PC-9 (cell line): ENCODE measurements at places on chromosomes 13 and 19. TPM values are rescaled to one million over a fixed set of nuclear protein-coding genes. Genes with fewer than 3 reads are reported as not detected.

The VSTM2B gene
- total RNA-seq: not detected in 2 replicates

The TTC9B gene
- total RNA-seq: 0.50 and 0.59 TPM in 2 replicates

The FGF22 gene
- 0.35 TPM in 1 of 2 replicates, not detected in the other for total RNA-seq

DNA sequence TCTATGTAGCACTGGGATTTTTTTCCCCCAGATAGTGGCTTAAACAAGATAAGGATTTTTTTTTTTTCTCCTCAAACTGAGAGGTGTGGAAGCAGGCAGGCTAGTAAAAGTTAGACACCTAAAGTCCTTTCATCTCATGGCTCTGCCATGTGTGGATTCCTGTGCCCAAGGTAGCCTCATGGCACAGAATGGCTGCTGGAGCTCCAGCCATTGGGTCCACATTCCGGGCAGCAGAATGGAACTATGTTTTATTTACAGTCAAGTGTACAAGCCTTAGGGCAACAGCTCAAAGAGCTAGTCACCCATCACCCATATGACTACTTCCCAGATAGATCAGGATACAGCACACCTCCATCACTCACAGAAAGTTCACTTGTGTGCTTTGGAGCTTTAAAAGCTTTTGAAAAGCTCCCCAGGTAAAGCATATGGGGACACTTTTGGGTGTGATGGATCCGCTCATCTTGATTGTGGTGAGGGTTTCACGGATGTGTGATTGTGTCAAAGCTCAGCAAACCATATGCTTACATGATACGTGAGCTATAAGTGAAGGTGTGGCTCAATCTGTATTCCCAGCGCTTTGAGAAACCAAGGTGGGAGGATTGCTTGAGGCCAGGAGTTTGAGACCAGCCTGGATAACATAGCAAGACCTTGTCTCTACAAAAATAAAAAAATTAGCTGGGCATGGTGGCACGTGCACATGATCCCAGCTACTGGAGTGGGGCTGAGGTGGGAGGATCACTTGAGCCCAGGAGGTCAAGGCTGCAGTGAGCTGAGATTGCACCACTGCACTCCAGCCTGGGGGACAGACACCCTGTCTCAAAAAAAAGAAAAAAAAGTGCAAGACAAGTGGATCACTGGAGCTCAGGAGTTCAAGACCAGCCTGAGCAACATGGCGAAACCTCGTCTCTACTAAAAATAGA is 18.1 kb downstream of the PGLS start:
- no peak for DNase-seq

GRCh38 chr19:29823581-29824330 is 12.0 kb downstream of the CCNE1 start:
- no peak for DNase-seq

DNA sequence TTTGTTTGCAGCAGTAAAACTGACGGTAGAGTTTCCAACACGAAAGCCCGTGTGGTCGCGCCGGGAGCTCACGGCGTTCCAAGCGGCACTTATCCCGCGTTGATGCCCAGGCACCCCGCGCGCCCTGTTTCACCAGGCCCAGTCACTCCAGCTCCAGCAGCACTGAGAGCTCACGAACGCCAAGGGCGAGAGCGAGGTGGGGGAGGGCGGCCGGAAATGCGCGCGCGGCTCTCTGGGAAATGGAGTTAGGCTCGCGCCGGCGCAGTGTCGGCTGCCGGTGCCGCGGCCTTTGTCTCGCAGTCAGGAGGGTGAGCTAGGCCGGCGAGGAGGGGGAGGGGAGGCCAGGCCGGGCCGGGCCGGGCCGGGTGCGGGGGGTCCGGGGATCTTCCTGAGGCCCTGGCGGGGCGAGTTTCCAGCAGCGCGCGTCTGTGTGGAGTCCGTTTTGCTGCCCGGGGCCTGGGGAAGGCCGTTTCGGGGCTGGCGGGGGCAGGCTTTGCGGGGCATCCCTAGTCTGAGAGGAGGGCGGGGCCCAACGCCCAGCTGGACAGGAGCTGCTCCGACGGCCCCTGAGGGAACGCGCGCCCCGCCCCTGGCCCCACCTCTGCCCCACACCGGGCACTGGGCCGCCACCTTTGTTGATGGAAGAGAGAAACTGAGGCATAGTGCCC is at the start of gene ZNF135:
Gene ZNF135, plus strand, starts transcription at position 280 of the 668 bp plus-strand sequence. CDS start 721 bp downstream, outside the sequence.
- DNase-seq: no peak

GRCh38 chr13:23460309-23460708 is 26.8 kb upstream of the SACS start:
- DNase-seq: no peak

GRCh38 chr19:33348301-33349010 is 25.1 kb upstream of the CEBPG start:
- no peak for DNase-seq

DNA sequence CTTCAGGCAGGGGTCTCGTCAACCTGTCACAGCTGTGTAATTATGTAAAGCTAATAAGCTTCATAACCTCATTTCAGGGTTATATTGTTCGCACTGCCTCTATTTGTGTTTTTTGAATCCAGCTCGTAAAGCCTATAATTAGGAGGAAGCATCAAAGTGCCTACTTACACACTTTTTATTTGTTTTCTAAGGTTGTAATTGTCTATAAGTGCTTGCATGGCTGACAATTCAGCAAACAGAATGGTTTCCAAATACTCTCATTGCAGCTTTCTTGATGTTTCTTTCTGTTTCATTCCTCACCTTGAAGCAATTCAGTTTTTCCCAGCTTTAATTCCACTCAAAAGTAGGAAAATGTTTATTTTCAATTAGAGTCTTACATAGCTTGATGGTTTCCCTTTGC is 336.3 kb downstream of the HS6ST3 start:
- DNase-seq: no peak

DNA sequence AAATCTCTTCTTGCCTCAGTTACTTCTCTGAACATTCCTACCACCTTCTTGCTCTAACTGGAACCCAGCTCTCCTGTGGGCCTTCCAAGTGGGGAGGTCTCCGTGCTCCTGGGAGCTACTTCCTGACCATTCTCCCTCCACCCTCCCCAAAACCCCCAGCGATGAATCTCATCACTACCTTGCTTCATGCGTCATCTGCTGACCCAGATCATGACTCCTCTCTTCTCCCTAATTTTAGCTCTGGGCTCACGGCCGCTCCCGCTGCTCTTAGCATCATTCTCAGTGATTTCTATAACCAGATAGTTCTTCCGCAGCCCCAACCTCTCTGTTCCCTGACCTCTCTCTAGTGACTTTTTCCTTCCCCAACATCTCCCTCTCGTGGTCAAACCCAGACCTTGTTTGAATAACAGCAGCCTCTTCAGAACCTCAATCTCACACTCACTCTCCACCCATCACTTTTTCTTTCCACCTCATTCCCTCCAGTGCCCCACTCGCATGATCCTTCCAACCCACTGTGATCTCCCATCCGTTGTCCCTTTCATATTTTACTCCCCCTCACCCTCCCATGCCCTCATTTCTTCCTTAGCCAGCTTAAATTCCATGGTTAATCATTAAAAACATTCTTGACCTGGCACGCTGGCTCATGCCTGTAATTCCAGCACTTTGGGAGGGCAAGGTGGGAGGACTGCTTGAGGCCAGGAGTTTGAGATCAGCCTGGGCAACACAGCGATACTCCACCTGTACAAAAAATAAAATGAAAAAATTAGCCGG is 21.8 kb downstream of the MRPS12 start:
- DNase-seq: peak; percentile 43

GRCh38 chr19:21491146-21491545 is 14.3 kb upstream of the ZNF429 start:
- DNase-seq: no peak

- no peak for DNase-seq
Observed at GRCh38 chr19:32599736-32600157, 18.8 kb downstream of the PDCD5 start.

- DNase-seq: no peak
Observed at GRCh38 chr13:44951184-44951583, 38.1 kb downstream of the NUFIP1 start.

DNA sequence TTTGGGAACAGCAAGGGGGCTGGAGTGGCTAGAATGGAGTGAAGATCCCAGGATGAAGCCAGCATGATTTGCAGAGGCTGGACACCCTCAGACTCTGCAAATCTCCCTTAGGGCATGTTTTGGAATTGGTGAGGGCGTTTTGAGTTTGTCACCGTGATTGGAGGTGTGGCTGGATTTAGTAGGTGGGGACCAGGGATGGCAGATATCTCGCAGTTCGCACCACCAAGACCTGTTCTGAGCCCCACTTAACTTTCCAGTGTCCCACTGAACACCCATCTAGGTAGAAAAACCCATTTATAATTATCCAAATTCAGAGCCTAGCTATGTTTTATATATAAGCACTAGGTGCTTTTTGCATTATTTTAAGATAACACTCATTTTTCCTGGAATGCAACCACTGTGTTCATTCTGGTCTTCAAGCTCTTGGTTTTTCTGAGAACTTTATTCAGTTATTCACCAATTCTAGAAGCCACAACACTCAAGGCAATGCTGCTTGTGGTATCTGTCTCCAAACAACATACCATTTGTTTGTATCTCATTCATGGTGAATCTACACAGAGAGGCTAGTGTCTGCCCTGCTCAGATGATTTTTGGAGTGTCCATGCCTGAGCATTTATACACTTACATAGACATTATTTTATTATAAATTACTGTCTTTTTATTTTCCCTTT is 3.0 kb upstream of the NANOS2 start:
- DNase-seq: no peak

DNA sequence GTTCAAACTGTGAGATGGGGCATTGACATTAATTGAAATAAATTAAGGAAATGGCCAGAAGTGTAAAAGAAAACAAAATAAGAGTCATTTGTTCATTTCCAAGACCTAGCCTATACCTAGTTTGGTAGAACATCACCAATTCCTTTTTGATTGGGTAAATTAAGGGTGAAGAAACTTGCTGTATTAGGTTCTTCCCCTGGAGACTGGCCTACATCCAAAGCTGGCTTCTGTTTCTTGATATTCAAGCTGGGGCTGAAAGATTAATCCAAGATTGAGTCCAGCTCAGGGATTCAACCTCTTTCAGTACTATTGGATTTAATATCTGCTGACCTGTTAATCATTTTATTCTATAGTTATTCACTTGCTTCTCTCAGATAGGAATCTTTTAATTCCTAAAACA is 183.2 kb downstream of the GPC6 start:
- no peak for DNase-seq

GRCh38 chr19:33442706-33443105 is 69.2 kb downstream of the CEBPG start:
- no peak for DNase-seq
